Stimulated activated CD8-positive, alpha-beta memory T cell treated with anti-CD3 and anti-CD28 coated beads, Interleukin-12 subunit alpha, Interleukin-12 subunit beta, amount 100 ng/mL, for 1 hour (primary cell): ENCODE measurements at places on chromosomes 12 and 14.

DNA sequence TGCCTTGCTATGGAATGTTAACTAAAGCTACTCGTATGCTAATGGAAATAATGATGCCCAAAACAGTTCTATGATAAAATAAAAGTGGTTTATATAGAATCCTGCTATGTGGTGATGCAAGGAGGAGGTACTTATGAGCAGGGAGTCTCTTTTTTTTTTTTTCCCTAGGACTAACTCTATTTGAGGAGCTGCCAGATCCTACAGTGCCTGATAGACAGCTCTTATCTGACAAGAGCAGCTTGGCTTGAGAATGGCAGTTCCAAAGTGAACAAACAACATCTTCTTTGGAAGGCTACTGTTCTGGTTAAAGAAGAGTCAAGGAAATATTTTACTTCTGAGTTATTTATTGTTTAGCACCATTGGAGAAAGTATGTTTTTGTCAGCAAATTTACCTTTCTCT, 10.2 kb upstream of the ACSM4 start:
- no peak for DNase-seq

GRCh38 chr12:56007564-56008559, 10.8 kb downstream of the SUOX start:
- DNase-seq: peak; percentile 59

- DNase-seq: no peak
Measured at GRCh38 chr12:38142974-38143373, 173.6 kb upstream of the ALG10B start.

DNA sequence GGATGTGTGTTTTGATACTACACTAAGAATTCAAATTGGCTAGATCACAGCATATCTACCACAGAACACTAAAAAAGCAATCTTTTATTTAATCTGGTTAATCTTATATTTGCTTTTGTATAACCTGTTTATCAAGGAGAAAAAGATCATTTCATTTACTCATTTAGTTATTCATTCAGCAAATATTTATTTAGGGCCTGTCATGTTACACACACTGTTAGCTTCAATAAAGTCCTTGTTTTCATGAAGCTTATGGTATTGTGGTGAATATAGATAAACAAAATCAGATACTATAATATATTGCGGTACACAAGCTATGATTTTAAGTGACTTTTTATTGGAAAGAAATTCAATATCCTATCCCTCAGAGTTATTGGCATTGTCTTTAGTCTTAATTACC, 350.8 kb downstream of the LRFN5 start:
- DNase-seq: no peak

DNA sequence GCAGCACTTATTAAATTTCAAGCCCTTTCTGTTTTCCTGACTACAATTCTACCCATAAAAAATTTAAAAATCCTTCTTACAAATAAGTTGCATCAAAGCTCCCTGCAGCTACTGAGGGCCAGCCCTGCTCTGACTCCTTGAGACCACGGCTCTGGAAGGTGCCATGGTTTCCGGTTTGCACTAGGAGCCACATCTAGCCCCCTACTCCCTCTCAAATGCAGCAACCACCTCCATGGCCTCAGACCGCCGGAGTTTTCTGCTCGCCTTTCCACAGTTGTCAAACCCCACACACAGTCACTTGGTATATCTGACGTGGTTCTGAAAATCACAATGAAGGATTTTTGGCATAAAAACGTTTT, 30.1 kb downstream of the P2RX4 start:
- no peak for DNase-seq
